Left ventricle myocardium superior (tissue), 1 donor: ENCODE measurements at places on chromosomes 2 and 18. TPM values are rescaled to one million over a fixed set of nuclear protein-coding genes. Genes with fewer than 3 reads are reported as not detected.

The ANKRD30B gene
- total RNA-seq: not detected

The GRB14 gene
- total RNA-seq: 27.8 TPM

The PCARE gene
- 0.84 TPM for total RNA-seq

The DNAH7 gene
- total RNA-seq: 0.25 TPM

The STEAP3 gene
- 11.8 TPM for total RNA-seq

The CD8A gene
- 1.5 TPM for total RNA-seq

The BOD1L2 gene
- not detected for total RNA-seq

The MERTK gene
- 5.0 TPM for total RNA-seq

The HOXD12 gene
- not detected for total RNA-seq

The APCDD1 gene
- total RNA-seq: 24.9 TPM

The ANKRD23 gene
- total RNA-seq: 5.5 TPM

The TM4SF20 gene
- not detected for total RNA-seq

The CPS1 gene
- total RNA-seq: 3.1 TPM

The FEZ2 gene
- 37.2 TPM for total RNA-seq
